ENCODE measurements at places on chromosomes 3 and 15.

DNA sequence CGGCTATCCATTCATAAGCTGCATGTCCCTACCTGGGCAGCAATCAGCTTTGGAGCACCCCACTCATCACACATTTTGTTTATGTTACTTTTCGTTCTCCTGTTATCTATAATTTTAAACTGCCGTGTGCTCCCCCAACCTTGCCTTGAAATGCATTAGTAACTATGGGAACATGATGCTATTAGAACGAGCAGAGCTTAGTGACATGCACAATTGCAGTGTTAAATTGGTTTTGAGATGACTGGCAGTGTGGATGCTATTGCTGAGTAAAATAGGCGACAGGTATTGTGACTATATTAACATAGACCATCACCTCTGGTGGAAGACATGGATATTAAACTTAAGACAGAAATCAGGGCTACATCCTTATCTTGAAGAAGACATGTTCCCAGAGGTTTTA lies 191.6 kb downstream of the KCNAB1 start:
- DNase-seq = no peak

DNA sequence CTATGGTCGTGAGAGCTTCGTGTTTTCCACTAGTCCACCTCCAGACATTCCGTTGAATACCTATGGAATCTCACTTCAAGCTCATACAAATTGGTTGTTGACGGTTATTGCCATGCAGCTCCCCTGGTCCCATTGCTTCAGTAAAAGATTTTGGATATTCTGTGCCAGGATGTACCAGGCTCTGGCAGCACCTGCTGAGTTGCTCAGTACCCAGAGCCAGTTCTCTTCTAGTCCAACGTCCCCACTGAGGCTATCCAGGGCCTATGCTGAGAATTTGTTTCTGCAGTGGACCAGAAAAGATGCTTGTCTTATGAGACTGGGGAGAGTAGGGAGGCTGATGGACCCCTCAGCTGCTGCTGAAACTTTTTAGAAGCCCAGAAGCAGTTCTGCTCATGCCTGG lies 278.9 kb downstream of the FEZF2 start:
- no peak for DNase-seq

GRCh38 chr15:40106203-40107161 lies 2.2 kb downstream of the BMF start:
- no peak for DNase-seq

DNA sequence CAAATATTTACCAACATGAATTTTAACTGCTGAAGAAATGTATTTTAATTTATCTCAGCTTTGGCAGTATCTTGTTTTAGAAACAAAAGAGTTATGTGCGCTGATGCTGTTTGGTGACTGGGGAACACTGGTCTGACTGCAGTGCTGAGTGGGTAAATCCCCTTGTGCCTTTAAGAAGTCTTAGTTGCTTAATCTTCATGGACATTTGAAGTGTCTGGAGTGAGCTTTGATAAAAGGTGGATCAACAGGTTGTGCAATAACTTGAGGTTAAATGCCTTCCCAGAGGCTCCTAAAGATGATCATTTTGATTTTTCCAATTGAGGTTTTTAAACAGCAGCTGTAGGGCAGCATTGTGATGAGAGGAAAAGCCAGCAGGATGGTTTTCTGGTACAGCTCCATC lies 68.7 kb downstream of the TP63 start:
- no peak for DNase-seq

DNA sequence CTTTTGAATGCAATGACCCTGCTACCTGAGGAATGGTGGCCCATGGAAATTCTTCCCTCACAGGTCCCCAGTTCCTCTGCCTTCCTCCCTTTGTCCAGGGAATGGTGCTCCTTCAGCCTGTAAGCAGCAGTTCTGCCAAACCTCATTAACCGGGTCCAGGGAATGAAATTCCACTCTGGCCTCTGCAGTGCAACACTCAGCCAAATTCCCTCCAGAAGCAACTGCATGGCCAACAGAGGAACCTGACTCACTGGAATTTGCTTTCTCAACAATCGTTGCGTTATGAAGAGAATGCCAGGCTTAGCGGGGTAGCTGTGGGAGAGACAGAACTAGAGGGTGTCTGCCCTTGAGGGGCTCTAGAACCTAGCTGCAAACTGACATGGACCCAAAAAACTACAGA lies 449.4 kb upstream of the PROK2 start:
- no peak for DNase-seq

- no peak for DNase-seq
These were observed 29.7 kb upstream of the RNF7 start for GRCh38 chr3:141708367-141708766.

- no peak for DNase-seq
These were observed 340.8 kb upstream of the CTDSPL start for GRCh38 chr3:37520907-37521341.

DNA sequence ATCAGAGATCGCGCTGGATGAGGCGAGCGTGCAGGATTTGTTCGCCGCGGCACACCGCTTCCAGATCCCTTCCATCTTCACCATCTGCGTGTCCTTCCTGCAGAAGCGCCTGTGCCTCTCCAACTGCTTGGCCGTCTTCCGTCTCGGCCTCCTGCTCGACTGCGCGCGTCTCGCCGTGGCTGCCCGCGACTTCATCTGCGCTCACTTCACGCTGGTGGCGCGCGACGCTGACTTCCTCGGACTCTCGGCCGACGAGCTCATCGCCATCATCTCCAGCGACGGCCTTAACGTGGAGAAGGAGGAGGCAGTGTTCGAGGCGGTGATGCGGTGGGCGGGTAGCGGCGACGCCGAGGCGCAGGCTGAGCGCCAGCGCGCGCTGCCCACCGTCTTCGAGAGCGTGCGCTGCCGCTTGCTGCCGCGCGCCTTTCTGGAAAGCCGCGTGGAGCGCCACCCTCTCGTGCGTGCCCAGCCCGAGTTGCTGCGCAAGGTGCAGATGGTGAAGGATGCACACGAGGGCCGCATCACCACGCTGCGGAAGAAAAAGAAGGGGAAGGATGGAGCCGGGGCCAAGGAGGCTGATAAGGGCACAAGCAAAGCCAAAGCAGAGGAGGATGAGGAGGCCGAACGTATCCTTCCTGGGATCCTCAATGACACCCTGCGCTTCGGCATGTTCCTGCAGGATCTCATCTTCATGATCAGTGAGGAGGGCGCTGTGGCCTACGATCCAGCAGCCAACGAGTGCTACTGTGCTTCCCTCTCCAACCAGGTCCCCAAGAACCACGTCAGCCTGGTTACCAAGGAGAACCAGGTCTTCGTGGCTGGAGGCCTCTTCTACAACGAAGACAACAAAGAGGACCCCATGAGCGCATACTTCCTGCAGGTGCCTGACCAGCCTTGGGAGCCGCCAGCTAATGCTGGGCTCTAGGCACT lies 819 bp downstream of the KLHL40 start:
- DNase-seq = no peak

DNA sequence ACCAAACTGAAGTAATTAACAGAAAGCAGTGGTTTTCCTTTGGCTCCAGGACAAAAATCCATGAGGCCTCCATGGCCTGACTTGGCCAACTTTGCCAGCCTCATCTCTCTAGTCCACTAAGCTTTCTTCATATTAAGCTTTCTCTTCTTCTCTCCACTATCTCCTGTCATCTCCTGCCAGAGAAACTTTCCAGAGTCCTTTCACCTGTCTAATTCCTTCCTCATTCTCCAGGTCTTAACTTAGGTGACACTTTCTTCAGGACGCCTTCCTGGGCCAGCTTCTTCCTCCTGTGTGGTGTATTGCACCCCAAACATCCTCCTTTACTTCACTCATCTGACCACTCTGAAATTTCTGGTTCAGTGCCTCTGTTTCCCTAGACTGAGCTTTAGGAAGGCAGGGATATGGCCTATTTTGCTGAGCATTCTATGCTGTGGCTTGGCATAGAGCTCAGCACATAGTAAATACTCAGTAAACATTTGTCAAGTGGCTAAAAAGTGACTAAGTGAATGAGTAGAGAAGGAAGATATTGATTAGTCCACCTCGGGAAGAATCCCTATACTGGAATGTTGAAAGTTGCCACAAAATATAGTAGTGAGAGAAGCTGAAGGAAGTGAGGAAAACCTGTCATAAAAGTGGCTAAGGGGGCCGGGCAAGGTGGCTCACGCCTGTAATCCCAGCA lies 34.6 kb upstream of the IGF2BP2 start:
- no peak for DNase-seq

GRCh38 chr3:151955356-151955755 lies 81.9 kb downstream of the SUCNR1 start:
- no peak for DNase-seq

DNA sequence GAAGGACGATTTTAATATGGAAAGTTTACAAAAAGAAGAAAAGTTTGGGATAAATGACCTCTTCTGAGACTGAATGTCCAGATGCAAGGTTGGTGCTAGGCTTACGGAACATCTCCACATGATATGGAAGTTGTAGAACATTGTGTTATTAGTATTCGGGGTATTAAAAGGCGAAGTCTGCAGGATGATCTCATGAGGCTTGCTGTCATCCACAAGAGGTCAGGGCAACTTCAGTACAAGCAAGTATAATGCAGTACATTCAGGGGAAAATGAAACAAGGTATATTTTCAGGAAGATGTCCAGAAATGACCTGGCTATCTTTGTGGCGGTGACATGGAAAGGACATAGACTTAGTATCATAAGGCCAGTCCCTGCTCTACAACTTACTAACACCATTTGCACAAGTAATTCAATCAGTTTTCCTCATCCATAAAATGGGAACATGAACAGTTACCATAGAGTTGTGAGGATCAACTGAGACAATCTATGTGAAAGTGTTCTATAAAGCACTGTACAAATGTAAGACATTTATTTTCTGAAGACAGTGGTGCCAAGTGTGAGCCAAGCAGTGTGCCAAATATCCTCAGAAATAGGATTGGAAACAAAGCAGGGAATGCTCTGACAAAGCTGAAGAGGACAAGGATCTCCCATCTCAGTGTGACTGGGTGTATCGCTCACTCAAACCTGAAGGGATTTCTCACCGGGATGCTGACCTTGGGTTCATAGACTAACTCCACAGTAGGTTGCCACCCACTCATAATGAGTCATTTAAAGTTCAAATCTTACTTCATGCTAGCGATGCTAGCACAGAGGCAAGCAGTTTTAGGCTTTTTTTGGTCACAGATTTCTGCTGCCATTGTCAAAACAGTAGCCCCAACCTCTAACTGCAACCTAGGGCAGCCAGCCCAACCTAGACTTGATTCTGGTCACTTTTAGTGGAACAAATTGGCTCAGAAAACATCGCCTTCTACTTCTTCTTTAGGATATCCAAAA lies 118.3 kb downstream of the TIGIT start:
- DNase-seq = no peak

- DNase-seq = no peak
These were observed 107.0 kb downstream of the IQSEC1 start for GRCh38 chr3:12965999-12966846.

- no peak for DNase-seq
These were observed 379.4 kb downstream of the DIPK2A start for GRCh38 chr3:144351011-144351410.

GRCh38 chr15:65369651-65370050 lies 8.2 kb downstream of the IGDCC3 start:
- no peak for DNase-seq

- DNase-seq = no peak
These were observed 557.3 kb upstream of the KCNMB2 start for GRCh38 chr3:177978946-177979345.

DNA sequence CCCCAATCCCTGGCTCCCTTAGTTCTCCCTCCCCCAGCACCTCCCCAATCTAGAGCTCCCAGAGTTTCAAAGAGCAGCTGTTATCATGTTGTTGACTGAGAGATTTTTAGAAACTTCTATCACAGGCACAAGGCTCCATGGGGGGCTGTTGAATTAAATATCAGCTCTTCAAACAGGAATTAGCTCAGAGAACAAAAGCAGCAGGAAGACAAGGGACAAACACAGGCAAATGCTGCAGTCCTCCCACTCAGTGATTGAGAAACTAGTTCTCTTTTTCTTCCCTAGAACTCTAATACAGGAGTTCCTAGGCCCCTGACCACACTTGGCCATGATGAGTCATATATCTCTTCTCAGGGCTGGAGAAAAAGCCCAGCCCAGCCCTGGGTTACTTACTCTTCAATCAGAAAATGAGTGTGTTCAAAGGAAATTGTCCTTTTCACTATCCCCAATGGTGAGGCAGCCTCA lies 262.1 kb downstream of the IGSF11 start:
- DNase-seq = no peak

- DNase-seq = no peak
These were observed 158.7 kb downstream of the CGGBP1 start for GRCh38 chr3:87900061-87900460.

GRCh38 chr15:79529157-79529785 lies 97.1 kb downstream of the MINAR1 start:
- DNase-seq = no peak

GRCh38 chr15:52052066-52052935 lies 33.3 kb downstream of the MAPK6 start:
- DNase-seq = no peak

DNA sequence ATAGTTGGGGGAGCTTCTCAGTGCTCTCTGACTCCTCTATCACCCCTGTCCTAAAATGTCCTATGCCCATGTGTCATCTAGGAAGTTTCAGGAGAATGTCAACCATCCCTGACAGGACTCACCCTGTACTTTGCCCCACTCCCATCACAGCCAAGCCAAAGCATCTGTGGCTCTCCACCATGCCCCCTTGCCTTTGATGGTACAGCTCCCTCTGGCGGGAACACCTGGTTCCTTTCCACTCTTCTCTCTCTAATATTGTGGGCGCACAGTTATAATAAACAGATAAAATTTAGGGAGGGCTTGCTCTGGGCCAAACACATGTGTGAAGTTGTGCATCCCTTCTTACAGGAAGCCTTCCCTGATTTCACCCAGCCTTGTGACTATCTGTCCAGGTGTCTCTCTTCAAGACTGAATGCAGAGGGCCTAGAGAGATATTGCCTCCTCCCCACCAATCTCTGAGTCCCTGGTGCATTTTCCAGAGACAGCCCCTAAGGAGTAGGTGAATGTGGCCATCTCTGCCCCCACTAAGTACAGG lies 62.8 kb downstream of the ISG20 start:
- DNase-seq = peak; percentile 5

- no peak for DNase-seq
These were observed 30.1 kb downstream of the DIS3L start for GRCh38 chr15:66323312-66323928.

GRCh38 chr3:27141668-27142067 lies 227.5 kb downstream of the NEK10 start:
- DNase-seq = no peak

DNA sequence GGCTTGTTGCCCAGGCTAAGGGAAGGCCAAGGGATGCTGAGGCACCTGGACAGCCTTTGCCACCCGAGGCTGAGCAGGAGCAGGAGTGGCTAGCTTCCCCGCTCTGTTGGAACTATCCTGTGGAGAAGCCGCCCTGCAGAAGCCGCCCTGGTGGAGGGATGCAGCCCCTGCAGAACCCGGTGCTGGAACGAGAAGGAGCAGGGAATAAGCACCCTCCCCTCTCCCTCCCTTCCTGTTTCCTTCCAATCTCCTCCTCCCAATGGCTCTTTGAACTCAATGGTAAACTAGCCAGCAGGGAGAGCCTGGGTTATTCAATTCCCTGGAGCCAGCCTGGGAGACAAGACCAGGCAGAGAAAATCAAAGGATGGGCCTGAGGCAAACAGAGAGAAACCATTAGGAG lies 11.8 kb upstream of the HRG start:
- DNase-seq = no peak

GRCh38 chr3:143287403-143287802 lies 167.8 kb downstream of the CHST2 start:
- DNase-seq = no peak

GRCh38 chr3:49469037-49469935 lies 781 bp upstream of the DAG1 start:
- DNase-seq = no peak

- DNase-seq = no peak
These were observed 32.7 kb downstream of the HDC start for GRCh38 chr15:50232791-50233190.

- no peak for DNase-seq
These were observed 33.9 kb downstream of the GABRB3 start for GRCh38 chr15:26738996-26739395.
